ENCODE measurements at places on chromosomes 6 and 20.

DNA sequence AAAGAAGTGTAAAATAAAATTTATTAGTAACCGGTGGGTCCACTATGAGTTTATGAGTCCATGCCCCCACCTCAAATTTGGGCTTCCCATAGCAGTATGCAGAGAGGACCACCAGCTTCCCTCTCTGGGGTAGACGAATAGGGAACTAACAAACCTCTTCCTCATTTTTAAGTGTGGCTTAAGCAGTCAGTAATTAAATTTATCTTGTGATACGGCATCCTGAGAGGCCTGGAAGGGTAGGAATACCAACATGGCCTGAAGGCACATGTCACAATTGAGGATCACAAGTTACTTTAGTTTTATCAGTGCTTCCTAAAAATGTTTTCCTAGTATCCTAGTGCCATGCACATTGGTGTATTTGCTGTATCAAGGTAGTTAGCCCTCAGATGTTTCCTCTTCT lies 239.9 kb downstream of the HIVEP2 start:
- DNase-seq = no peak

DNA sequence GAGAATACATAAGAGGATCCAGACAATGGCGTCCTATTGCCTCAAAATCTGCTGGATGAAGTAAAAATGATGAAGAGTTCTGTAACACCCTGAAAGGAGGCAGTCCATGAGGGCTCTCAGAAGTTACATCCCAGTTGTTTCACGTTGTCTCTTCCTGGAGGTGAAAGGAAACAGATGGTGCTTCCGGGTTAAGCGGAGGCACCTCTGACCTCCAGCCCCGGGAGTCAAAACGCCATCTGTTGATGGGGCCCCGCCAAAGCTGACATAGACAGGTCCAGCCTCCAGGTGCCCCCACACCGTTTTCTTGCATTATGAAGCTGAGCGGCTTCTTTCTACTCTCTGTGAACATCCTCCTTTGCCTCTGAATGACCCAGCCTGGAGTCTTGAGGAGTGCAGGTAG lies 9.5 kb downstream of the SEMG2 start:
- no peak for DNase-seq

DNA sequence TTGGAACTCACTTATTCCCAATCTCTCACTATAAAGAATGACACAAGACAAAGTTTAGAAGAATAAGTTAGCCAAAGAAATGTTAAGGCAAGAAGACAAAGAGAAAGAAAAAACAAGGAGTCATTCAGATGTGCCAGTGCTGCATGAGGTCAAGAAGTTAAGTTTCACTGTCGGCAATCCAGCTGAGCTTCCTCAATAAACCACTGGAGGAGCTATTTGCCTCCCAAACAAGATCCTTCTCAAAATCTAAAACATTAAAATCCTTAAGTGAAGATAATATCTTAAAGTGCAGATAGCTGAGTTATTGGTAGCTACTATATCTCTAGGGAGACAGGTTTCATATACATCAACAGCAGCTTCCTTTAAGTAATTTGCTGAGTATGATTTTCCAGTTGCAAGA lies 512.3 kb downstream of the HDGFL1 start:
- DNase-seq = no peak

- no peak for DNase-seq
These were observed 421.3 kb upstream of the BTBD3 start for GRCh38 chr20:11496380-11496779.

DNA sequence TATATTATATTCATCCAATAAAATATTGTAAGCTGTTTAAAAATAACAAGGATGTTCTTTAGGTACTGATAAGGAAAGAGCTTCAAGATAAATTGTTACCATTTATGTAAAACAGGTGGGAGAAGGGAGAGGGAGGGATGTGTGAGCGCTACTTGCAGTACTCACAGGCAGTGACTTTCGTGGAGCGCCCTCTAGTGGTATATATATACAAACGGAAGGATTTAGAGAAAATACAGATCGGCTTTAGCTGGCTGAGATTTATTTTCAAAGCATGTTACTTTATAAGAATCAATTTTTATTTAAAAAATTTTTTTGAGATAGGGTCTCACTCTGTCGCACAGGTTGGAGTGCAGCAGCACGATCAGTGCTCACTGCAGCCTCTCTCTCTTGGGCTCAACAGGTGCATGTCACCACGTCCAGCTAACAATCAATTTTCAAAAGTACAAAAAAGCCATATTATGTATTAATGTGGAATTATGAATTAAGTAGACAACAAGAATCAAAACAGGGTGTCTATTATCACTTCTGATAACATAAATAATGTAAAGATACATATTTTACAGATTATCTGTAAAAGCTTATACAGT lies 3.3 kb upstream of the MOG start:
- DNase-seq = peak; percentile 83

DNA sequence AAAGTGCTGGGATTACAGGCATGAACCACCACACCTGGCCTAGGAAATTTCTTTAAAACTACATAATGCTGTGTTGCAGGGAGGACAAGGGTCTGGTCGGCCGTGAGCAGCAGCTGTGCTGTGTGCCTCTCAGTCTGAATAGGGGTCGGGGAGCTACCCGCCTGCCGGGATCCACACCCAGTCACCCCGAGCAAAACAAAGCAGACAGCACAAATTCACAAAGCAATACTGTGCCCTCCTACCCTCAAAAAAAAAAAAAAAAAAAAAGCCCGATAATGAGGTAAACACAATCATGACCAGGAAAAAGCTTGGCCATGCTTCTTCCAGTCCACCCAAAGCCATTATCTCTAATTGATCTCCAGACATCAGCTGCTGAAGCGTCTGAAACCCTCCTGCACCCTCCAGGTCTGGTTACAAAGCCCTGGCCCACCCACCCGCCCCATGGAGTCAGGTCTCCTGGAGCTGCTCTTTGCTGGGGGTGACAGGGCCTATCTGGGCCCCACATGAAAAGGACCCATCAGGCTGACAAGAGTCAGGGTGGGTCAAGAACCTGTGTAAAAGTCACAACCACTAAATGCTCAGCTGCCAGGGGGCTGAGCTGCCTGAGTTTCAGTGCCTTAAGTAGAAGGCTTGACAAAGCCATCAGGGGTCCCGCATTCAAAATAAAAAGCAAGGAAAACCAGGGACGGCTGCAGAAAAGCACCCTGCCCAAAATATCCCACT lies 88.2 kb downstream of the NOL4L start:
- no peak for DNase-seq

DNA sequence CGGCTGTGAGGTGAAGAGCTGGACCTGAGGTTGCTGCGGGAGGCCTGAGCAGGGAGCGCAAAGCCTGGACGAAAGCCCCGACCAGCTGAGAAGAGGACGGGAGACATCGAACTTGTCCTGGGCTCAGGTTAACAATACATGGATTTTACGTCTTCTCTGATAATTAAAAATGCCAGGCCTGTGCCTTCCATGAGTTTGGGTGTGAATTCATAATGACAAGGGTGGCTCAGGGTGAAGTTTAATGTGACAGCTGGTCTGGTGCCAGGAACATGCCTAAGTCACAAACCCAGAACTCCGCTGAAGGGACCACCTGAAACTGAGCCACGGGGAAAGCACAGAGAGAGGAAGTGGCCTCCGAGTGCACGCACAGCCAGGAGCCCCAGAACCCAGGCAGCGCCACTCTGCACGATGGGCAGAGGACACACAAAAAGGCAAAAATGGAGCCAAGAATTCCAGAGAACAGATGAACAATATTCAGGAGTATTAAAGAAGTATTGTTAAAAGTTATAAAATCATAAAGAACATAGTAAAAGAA lies 150.1 kb upstream of the RPS6KA2 start:
- DNase-seq = no peak

DNA sequence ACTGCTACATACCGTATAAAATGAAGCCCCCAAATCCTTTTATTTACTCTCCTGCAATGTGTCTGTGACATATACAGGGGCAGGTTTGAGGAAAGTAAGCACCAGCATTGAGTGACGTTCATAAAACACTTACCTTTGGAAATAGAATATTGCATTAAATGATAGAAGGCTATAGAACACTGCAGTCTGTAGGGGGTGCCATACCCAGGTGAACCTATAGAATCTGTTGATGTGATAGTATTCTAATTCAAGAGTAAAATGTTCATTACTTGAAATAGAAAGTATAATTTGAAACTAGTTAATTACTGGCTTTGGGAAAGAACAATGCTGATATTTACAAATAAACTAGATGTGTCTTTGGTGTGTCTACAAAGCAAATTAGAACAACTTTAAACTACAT lies 47.0 kb upstream of the PRL start:
- no peak for DNase-seq

DNA sequence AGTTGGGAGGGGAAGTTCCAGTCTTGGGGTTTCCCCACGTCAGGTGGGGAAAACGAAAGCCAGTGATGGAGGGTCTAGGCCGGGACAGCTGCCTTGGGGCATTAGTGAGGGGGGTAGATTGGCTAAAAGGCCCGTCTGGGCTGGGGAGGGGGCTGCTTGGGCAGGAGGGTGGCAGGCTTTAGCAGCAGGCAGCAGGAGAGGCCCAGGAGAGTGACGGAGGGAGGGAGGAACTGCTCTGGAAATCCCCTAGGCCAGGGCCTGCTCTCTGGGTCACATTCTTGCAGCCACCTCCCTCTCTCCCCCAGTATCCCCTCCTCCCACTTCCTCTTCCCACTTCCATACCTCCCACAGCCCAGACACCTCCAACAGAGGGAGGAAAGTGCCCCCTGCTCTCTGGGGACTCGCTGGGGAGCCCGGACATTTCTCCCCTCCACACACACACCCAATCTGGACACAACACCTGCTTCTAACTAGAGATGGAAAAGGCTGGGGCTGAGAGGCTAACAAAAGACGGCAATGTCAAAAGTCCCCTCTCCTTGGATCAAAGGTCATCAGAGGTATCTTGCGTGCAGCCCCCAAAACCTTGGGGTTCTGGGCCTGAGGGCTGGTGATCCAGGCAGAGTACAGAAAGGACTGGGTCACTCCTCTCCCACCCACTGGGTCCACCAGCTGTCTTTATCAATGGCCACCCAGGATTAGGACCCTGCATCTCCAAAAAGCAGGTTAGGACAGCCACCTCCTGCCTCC lies 1.8 kb downstream of the NFKBIE start:
- DNase-seq = no peak

GRCh38 chr6:36510365-36510764 lies 36.9 kb downstream of the STK38 start:
- no peak for DNase-seq

- DNase-seq = no peak
These were observed 66.0 kb downstream of the BACH2 start for GRCh38 chr6:90230548-90231215.

- peak; percentile 19 for DNase-seq
These were observed 65.7 kb downstream of the PYGB start for GRCh38 chr20:25313593-25313992.

DNA sequence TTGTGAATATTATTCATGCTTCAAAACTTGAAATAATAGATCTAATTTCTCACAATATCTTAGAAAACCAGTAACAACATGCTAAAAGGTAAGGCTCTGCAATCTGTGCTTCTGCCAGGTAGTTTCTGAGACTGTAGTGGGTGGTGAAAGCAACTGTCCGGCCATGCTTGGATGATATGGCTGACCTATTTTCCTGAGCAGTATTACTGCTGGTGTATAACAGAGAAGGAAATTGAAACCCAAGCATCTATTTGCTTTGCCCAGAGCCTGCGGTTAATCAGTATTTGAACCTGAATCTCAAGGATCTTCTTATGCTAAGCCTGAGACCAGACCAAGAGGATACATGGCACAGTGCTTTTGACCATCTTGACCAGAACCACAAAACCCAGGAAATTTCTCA lies 563.8 kb downstream of the COL12A1 start:
- DNase-seq = no peak

GRCh38 chr6:133644548-133644891 lies 244.4 kb upstream of the TCF21 start:
- no peak for DNase-seq

DNA sequence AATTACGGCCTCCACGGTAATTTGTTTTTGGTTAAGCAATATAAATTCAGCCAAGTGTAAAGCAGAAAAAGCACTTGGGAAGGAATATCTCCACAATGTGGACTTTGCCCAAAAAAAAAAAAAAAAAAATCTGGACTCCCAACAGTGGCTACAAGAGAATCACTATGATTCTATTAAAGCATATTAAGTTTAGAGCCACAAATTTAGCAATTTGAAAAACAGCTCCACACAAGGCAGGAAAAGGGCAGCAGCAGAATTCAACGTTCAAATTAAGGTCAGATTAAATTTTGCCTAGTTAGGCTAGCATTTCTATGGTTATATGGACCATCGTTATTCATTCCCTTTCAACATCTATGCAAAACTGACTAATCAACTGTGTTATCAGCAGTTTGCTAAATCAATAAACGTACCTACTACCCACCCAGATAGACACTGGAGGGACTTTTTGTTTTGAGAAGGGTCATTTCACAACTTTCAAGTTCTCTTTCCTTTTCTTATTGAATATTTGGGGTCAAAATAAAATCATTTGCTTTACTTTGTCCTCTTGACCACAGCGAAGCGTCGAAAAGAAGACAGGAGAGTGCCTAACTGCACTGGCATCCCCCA lies 1.0 kb downstream of the MCM9 start:
- no peak for DNase-seq

- peak; percentile 86 for DNase-seq
These were observed 4.1 kb upstream of the ZNF512B start for GRCh38 chr20:63973636-63974401.

DNA sequence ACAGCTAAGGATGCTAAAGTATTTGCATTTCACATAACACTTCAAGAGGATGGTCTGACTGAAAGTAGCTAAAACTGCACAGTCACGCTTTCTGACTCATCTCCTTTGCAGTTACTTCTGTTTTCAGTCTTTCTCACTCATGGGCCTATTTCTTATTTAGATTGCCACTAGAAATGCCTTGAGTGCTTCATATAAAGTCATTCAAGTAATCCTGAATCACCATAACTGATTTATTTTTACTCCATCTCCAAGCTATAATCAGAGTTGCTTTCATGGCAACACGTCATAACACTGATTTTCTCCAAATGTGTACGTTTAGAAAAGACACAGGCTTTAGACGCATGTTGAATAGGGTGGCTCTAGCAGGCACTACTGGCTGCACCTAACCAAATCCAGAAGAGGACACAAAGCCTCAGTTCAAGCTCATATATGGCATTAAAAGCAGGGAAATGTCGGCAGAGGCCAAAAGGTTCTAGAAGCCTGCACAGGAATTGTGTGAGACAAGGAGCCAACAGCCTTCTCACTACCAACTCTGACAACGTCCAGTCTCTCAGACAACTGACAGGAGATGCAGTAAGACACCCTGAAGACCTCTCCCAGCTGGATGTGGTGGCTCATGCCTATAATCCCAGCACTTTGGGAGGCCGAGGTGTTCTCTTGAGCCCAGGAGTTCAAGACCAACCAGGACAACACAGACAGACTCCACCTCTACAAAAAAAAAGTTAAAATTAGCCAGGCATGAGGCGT lies 64.1 kb upstream of the BEND6 start:
- no peak for DNase-seq

GRCh38 chr6:45537539-45537938 lies 159.8 kb upstream of the SUPT3H start:
- DNase-seq = no peak

GRCh38 chr6:160435935-160436334 lies 87.8 kb downstream of the SLC22A3 start:
- DNase-seq = no peak

- no peak for DNase-seq
These were observed 614.2 kb upstream of the NRSN1 start for GRCh38 chr6:23511817-23512216.

- peak; percentile 34 for DNase-seq
These were observed 3.7 kb downstream of the MAP3K4 start for GRCh38 chr6:160995271-160995670.

Measured in NCI-H510A treated with DMSO at 0.1 percent for 48 hours (cell line).